ENCODE measurements at places on chromosomes 12 and 14.

DNA sequence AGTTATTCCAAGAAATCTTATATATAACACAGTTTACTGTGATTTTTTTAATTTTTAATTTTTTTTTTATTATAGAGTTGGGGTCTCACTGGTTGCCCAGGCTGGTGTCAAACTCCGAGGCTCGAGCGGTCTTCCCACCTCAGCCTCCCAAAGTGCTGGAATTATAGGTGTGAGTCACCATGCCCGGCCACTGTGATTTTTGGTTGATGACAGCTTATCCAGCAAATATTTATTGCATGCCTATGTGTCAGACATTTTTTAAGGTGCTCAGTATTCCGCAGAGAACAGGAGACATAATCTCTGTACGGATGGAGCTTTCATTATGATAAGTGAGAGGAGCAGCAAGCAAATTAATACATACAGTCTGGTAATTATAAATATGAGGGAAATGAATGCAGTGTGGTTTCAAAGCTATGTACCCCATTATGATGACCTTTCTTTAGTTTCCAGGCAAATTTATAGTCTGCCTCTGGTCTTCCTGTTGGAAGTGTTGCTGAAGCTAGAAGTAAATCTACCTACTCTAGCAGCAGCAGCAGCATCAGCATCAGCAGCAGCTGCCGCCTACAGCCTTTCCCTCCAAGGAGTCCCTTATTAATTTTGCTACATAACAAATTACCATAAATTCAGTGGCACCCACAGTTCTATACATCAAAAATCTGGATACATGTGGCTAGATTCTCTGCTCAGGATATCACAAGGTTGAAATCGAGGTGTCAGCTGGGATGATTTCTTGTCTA lies 32.3 kb downstream of the FRS2 start:
- DNase-seq: no peak

GRCh38 chr14:100893228-100893601 lies 10.3 kb downstream of the RTL1 start:
- no peak for DNase-seq

- DNase-seq: no peak
Observed at GRCh38 chr12:68154779-68155178, 4.8 kb downstream of the IFNG start.

DNA sequence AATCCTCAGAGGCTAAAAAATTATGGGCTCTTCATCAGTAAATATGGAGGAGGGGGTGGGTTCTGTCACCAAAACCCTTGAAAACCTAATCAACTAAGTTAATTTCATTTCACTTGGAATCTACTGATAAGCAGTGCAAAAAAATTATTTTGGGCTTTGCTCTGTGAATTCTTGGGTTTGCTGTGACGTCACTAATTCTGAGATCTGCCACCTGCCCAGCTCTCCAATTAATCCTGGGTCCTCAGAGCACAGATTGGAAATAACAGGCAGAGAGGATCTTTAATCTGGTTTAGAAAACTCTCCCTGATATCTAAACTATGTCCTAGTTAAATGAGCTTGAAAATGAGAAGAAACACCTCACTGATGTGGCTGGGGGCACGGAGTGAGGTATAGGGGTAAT lies 903.2 kb downstream of the AACS start:
- no peak for DNase-seq

DNA sequence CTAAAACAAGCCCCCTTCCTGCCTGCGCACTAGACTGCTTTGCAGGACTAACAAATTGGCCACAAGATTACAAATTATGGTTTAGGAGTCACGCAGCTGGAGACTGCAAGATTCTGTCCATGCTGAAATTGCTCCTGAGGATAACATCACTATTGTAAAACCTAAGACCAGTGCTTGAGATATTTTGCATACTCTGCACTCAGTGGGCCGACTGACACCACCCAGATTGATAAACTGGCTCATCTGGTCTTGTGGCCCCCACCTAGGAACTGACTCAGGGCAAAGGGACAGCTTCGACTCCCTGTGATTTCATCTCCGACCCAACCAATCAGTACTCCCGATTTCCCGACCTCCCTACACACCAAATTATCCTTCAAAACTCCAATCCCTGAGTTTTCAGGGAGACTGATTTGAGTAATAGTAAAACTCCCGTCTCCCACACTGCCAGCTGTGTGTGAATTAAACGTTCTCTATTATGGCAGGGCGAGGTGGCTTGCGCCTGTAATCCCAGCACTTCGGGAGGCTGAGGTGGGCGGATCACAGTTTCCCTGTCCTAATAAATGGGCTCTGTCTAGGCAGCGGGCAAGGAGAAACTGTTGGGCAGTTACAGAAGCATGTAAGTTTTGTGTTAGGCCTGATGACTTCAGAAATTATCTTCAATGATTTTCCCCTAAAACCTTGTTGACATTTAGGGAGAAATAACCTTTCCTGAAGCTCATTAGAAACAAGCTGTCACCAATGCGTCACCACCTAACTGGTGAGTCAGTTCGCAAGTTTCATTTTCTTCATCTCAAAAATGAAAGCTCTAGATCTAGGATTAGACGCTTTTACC lies 5.3 kb upstream of the UBC start:
- peak; percentile 18 for DNase-seq

DNA sequence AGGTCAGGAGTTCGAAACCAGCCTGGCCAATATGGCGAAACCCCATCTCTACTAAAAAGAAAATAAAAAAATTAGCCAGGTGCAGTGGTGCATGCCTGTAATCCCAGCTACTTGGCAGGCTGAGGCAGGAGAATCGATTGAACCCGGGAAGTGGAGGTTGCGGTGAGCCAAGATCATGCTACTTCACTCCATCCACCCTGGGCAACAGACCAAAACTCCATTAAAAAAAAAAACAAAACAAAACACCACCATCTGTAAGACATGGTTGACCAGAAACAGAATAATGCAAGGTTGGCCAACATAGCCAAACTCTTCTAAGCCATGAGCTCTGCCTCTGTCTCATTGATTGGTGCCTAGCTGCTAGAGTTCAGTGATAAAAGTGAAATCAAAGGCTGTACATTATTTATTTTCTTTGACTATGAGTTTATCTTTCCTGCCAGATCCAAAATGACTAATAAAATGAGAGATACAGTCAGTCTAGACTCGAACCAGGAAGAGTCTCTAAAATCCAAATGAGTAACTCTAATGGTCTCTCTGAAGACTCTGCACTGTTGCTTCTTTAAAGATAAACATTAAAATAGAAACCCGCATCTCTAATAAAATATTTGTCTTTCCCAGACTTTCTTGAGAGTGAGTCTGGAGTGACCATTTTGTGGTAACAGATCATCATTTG lies 404.7 kb downstream of the DAD1 start:
- DNase-seq: no peak

- no peak for DNase-seq
Observed at GRCh38 chr14:98606041-98606640, 665.9 kb downstream of the BCL11B start.
